T-helper 2 cell (primary cell): ENCODE measurements at places on chromosomes 1 and 21.
A peak's percentile ranks its signal among the peaks of the same experiment; 100 is the strongest.

DNA sequence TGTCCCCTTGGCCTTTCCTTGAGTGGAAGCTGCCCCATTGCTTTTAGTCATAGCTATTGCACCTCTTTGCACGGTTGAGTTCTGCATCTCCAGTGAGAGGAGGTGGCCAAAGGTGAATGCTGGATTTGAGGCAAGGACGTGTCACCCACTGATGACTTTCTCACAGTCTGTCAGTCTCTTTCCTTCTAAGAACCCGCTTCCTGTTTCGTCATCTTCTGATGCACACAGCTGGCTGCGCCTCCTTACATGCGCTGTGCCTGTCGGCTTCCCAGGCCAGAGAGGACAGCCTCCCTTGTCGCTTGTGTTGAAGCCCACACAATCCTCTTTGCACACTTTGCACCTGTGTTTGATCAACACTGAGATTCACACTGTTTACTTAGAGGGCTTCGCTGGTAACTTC, 41.8 kb upstream of the PWP2 start:
- peak; percentile 94 for DNase-seq

- DNase-seq: no peak
These were observed 47.8 kb downstream of the CHRM3 start for GRCh38 chr1:239434181-239434580.

DNA sequence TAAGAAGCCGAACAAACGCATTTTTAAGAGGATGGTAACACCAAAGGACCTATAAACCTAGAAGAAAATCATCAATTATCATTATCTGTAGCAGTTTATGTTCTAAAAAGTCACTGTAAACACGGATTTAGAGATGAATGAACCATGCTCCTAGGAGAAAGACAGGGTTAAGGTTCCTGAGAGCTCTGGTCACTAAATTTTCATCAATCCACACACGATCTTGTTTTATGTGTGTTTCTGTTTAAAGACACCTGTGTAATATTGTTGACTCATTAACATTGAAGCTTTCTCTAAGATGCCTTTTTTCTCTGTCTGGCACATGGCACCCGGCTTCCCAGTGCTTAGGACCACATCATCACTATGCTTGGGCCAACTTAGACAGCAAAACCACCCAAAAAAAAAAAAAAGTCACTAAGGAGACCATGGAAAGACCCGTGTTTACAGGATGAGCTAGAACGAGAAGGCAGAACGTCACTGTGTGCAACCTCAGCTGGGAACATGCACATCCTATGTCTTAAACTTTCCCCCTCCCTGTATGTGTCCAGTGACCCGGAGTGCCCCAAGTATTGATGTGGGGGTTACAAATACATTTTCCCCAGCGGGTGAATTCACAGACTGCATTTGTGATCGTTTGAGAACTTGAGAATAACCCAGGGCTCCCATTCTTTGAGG, 55.8 kb upstream of the PDE9A start:
- DNase-seq: no peak

- no peak for DNase-seq
These were observed 81.3 kb downstream of the SASS6 start for GRCh38 chr1:100051401-100051800.

- DNase-seq: no peak
These were observed 450 bp downstream of the SDE2 start for GRCh38 chr1:225998560-225999226.

- DNase-seq: no peak
These were observed 3.2 kb downstream of the PPP1R12B start for GRCh38 chr1:202351725-202352124.

- DNase-seq: no peak
These were observed 32.1 kb upstream of the COL18A1 start for GRCh38 chr21:45372732-45373355.

- no peak for DNase-seq
These were observed 990 bp upstream of the NBL1 start for GRCh38 chr1:19643121-19643520.

DNA sequence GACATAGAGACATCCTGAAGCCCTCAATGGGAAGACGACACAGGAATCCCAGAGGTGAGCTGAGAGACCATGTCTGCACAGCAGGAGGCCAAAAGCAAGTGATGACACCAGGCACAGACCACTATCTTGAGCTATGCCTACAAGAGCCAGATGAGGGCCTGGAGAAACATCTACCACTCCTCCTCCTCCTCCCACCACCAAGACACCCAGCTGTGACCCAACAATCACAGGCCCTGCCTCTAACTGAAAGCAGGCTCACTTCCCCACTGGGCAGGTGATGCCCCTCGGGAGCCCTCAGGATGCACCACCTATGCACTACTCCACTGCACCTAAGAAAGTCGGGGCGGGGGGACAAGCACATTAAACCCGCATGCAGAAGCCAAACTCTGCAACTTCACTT, 16.5 kb downstream of the TADA1 start:
- no peak for DNase-seq

DNA sequence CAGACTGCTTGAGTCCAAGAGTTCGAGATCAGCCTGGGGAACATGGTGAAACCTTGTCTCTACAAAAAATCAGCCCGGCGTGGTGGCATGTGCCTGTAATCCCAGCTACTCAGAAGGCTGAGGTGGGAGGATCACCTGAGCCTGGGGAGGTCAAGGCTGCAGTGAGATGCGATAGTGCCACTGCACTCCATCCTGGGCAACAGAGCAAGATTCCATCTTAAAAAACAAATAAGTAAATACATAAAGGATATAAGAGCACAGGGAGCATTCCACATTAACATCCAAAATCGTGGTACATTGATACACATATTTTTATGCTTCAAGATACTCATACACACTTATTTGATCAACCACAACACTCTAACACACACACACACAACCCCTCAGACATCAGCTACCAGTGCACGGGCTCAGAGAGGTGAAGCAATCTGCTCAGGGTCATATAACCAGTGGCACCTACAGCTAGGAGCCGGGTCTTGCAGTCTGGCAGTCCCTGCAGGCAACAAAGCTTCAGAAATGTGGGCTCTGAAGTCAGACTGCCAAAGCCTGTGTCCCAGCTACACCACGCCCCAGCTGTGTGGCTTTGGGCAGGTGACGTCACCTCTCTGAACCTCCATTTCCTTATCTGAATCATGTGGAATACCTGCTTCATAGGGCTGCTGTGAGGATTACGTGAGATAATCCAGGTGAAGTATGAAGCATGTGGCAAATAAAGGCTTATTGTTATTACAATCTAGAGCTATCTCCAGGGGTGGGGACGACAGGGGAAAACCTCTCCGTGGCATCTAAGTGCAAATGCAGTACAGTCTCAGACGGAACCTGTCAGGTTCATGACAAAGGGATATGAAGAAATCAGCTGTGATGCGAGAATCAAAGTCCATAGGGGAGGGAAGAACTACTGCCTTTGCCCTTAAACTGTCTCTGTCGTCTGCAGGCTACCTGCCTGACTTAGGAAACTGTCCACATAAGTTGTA, 4.8 kb upstream of the CRYBG2 start:
- peak; percentile 79 for DNase-seq

- DNase-seq: no peak
These were observed 50.2 kb downstream of the AZIN2 start for GRCh38 chr1:33131191-33131590.

DNA sequence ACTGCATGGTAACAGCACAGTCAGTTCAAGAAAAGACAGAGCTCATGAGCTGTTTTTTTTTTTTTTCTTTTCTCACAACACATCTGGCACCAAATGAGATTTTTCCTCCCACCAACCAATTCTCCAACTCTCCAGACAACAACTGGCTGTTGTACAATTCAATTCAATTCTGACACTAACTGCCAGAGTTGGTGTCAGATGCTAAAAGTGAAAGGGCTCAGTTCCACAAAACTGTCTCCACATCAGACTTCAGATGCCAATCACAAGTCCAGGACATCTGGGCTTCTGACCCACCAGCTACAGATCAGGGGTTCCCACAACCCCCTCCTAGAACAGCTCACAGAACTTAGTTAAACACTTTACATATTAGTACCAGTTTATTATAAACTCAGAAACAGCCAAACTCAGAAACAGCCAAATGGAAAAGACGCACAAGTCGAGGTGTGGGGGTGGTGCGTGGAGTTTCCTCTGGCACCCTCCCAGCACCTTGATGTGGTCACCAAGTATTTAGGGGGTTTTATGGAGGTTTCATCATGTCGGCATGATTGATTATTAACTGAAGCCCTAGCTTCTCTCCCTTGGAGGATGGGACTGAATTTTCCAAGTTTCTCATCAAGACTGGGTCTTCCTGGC, 39.2 kb upstream of the LRRC8D start:
- DNase-seq: peak; percentile 16

DNA sequence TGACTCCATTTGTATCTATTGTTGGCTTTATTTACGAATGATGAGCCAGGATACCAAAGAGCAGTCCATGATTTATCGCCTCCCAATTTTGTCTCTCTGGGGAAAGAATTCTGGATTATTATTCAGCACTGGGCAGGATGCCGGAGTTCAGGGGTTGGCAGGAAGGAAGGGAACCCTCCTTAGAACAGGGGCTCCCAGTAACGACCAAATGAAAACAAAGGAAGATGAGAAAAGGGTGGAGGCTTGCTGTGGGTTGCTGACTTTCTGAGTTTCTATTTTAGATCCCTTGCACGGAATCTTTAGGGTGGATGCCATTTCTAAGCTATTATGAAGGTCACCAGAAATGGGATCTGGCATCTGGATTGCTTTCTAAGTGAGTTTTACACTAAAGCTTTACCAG, 231.2 kb upstream of the LYPLAL1 start:
- no peak for DNase-seq

DNA sequence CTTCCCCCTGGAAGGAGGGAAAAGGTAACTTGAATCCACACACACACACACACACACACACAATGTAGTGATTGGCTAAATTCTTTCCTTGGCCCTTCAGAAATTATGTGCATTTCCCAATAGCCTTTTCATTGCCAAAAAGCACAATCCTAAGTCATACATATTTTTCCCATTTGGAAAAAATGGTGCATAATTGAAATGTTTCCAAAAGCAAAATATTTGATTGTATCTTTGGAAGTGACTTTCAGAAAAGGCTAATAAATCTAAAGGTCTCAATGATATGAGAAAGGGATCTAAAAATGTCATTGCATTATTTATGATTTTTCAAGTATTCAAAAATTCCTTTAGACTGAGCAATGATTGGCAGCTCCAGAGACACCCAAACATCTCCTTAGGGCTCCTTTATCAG, 43.5 kb upstream of the NEK7 start:
- no peak for DNase-seq

GRCh38 chr1:183477986-183478781, 5.9 kb downstream of the SMG7 start:
- no peak for DNase-seq

DNA sequence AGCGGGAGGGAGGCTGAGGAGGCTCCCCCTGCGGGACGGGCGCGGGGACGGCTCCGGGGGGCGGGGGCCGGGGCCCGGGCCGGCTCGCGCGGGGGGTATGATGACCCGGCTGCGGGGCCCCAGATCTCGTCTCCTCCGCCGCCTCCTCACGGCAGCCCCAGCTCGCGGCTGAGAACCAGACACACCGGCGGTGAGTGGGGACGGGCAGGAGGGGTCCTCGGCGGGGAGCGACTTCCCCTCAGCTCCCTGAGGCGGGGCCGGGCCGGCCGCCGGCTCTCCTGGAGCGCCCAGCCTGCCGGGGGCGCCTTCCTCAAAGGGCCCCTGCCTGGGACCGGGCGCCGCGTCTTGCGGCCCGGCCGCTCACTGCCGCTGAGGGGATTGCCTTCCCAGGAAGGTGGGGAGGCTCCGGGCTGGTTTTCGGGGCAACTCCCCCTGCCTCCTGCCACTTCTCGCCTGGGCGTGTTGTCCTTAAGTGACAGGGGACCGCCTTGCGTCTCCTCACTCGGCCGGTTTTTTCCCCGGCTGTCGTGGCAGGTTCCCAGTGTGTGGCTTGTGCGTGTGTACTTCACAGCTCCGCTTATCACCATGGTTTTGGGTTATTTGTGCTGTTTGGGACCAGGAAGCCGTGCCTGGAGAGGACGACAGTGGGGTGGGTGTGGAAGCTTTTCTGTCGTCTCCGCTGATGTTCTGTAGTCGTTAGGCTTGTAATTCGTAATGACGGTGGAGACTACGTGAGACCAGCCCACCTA, 800 bp downstream of the HIPK1 start:
- DNase-seq: peak; percentile 41

- DNase-seq: no peak
These were observed 63.2 kb downstream of the CASQ2 start for GRCh38 chr1:115705085-115705951.

DNA sequence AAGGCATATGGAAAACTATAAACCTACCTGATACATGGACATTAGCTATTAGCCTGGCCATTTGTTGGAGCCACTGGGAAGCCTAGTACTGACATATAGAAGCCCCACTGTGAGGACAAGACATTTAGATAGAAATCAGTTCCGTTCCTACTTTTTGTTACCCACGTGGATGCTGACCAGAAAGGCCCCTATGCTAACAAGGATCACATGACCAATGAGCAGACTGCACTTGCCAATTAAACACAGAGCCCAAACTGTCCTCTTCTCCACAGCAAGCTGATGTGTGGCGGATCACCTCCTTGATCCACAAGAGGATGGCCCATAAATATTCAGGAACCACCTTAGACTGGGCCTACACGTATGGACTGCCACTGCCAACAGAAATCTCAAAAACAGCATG, 11.2 kb upstream of the OR6K3 start:
- DNase-seq: no peak
